Activated naive CD4-positive, alpha-beta T cell (primary cell): ENCODE measurements at places on chromosomes 5 and 9.

GRCh38 chr5:149749481-149750365 is 19.6 kb downstream of the PPARGC1B start:
- DNase-seq, result no peak

GRCh38 chr9:134605966-134606357 is 35.6 kb upstream of the COL5A1 start:
- no peak for DNase-seq

GRCh38 chr9:112867275-112867991 is 23.2 kb downstream of the SLC46A2 start:
- no peak for DNase-seq

DNA sequence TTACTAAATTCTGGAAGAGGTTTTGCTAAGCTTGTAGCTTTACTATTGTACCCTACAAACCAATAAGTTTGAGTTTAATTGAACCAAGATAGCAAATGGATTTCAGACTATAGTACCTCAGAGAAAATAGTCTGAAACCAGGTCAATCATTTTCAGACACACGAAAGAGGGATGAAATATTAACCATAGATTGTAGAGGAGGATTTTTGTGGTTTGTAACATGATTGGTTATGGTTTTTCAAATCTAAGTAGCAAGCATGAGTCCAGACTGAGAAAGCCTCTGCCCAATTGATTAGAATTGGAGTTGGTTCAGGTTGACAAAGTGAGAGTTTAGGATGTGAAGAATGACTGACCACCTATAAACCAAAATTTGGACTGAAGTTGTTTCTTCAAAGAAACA is 562.7 kb upstream of the DMAC1 start:
- no peak for DNase-seq

DNA sequence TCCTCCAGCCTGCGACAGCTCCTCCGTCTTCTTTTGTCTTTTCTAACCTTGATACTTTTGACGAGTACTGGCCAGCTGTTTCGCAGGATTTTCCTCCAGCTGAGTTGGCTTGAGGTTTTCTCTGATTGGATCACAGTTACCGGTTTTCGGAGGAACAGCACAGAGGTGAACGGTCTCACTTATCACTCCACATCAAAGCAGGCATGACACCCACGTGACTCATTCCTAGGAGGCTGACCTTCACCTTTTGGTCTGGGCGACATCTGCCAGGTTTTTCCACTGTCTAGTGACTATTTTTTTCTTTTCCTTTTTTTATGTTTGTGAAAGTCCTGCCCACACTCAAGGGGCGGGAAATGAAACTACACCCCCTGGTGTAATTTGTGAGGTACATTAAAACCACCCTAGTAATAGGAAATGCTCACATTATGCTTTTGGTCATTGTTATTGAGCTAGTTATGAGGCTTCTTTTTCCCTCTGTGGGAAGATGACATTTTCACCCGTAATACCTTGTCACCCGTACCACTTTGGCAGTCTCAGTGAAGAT is 319.2 kb downstream of the GADD45G start:
- DNase-seq, result no peak

DNA sequence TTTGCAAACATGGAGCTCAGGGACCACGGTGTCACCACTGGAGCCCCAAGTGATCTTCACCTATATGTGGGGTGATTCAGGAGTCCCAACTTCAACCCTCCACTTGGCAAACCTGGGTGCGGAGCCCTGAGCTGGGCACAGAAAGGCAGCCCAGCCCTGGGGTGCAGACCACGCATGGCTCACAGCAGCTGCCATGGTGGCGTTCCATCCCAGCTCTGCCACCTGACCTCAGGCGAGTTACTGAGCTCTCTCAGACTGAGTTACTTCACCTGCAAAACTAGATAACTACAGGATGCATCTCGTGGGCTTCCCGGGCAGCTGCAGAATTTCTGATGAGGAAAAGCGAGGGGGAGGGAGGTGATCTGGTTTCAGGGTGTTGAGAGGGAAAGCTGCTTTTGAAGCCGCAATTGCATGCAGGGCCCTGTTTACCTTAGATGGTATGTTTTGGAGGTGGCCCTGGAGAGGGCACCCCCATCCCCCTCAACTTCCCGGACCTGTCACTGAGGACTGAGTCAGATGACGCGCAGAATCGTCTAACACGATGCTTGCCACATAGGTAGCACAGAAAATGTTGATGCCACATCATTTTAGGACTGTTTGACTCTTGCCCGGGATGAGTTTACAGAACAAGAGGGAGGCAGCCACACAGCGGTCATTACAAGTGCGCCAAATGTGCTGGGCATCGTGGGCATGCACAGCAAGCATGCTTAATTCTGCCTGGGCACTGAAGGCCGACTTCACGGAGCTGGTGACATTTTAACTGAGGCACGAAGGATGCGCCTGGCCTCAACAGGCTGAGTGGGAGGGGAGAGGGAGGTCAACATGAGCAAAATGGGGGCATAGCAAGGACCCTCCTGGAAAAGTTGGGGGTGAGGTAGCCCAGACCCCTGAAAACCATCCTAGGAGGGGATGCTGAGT is 154.6 kb downstream of the COL23A1 start:
- DNase-seq, result no peak

DNA sequence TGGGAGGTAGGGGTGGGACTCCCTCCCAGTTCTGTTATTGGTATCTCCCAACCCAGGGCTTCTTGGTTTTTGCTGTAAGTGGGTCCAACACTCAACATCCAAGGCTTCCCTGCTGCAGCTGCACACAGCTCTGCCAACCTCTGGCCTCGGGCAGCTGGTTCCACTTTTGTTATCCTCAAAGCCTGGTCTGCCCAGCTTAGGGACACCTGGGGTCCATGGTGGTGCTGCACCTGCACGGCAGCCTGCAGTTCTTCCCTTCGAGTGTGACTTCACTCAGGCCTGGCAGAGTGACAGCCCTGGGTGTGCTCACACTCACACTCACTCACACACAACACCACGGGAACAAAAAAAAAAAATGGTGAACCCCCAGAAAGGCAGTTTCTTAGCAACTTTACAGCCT is 15.3 kb upstream of the SAP30L start:
- DNase-seq, result no peak

DNA sequence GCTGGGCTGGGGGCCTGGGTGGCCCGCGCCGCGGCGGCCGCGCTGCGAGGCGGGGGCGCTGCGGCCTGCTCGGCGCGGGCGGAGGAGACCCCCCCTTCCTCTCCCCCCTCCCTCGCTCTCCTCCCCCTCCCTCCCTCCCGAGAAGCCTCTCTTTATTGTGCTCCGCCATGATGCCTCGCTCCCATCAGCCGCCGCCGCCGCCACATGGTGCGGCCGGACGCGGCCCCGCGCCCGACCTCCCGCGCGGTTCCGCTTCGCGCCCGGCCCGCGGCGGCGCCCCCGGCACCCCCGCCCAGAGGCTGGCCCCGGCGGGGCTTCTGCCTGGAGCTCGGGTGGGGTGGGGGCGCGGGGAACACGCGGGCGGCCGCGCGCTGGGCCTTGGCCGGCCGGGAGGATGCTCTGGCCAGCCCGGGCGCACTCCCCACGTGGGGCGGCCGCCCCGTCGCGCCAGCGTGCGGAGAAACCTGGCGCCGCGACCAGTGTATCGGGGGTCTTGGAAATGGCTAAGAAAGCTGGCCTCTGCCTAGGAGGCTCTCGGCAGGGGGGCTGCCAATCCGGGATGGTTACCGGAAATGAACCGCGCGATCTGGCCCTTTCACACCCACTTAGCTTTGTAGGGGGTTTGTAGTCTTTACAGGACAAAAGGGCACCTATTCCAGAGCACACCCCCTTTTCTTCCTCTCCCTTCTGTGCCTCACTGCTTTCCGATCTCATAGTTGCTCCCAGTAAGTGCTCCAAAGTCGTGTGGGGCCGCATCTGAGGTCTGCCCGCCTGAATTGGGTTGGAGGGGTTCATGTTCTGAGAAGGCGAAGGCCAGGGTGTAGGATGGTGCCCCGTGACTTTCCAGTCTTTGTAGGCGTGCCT is 1.0 kb downstream of the SET start:
- DNase-seq, result no peak

GRCh38 chr5:131952301-131952857 is 6.9 kb upstream of the MEIKIN start:
- no peak for DNase-seq

GRCh38 chr5:149735066-149735465 is 5.0 kb downstream of the PPARGC1B start:
- DNase-seq, result no peak

DNA sequence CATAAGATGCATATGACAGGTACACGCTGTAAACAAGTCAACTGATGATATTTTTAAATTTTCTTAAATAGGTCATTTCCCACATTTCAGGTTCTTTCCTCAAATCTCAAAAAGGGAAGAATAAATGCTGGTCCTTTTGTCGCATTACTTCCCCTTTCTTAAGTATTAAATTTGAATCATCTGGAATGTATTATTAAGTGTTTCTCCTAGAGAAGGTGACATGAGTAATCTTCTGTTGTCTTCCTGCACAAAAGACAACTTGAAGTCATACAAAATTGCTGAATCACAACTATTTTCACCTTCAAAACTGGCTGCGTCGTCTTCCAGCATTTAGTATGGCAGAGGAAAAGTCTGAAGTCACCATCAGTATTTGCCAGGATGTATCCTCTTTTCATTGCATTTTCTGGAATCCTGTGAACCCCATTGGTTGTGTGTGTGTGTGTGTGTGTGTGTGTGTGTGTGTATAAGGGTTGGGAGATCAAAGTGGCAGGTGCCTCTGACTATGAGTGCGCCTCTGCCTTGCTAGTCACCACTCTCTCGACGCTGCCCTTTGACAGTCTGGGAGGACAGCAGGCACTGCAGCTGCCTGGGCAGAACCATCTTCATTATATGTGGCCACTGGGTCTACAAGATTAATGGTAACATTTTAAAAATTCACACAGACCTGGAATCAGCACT is 86.9 kb downstream of the MVB12B start:
- DNase-seq, result no peak

GRCh38 chr5:141992349-141992963 is 20.4 kb downstream of the GNPDA1 start:
- peak; percentile 71 for DNase-seq

DNA sequence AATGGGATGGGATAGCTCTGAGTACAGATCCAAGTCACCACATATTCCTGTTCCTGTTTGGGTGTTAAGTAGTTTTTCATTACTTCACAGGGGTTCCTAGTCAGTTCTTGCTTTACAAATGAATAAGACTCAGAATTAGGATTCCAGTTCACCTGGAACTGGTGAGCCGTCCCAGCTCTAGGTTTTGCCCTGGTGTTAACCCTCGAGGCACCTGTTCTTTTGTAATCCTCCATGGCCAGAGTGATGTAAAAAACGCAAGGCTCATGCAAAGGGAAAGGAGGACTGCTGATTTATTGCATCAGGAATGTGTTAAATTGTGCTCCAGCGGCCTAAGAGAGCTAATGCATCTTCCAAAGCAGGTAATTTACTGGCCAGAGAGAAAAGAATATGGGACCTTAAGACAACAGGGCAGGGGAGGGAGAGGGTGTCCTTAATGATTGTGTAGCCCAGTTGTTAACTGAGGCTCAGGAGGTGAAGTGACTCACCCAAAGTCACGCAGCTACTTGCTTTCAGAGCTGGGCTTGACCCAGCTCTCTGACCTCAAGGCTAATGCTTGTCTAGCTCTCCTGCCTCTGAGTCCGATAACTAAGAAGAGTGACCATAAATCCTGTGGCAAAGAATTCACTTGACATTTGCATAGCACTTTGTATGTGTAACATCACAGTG is 70.5 kb downstream of the DMRT2 start:
- no peak for DNase-seq

DNA sequence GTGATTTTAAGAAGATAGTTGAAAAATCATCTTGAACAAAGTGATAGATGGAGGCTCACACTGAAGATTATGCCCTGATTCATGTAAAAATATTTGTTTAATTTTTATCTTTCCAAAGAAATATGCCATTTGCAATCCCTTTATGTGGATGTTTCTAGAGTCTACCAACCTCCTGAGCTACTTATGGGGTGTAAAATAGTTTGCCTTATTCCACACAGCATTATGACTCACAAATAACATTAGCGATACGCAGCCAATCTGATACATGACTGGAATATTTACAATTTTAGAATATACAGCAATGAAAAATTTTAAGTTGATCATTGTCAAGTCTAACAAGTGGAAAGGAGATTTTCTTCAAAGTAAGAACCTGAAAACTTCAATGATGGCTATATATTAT is 327.5 kb downstream of the EDIL3 start:
- no peak for DNase-seq
